Anterior cingulate cortex (tissue), 58 donors: ENCODE measurements at places on chromosomes 13 and 19.

DNA sequence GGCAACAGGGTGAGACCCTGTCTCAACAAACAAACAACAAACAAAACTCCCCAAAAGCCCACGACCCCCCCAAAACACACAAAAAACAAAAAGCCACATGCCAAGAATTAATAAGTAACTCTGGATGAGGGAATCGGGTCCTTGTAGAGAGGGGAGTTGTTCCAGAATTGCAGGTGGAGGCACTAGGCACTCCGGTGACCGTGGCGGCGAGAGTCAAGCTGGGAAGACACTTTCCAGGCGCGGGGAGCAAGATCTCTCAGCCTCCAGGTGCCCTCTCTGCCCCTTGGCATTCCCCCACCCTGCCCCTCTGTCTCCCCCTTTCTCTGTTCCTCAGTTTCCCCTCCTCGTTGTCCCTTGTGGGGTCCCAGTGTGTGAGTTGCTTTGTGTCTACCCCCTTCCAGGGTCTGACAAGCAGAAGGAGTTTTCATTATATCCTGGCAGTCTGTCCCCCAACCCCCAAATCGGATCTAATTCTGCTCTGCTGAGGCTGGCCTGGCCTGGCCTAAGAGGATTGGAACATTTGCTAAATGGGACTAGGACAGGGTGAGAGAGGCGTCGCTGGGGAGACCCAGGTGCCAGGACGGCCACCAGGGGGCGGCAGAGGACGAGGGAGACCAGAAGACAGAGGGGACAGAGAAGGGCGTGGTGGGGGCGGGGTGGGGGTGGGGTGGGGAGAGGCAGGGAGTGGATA lies 8.3 kb upstream of the CRX start:
- no peak for DNase-seq

DNA sequence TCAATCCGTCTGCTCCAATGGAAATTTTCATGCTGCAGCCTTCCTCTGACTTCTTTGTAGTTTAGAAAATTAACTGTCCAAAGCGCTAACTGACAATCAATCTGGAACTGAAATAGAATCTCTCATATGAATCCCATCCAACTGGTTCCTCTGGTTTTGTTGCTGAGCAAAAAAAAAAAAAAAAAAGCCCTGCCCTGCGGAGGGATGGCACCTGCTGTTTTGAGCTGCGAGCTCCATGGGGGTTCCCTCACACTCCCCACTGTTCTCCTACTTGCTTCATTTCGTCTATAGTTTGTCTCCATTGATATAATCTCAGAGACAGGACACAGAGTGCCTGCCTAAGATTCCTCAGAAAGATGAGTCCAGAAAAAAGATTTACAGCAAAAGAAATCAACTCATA lies 33.4 kb downstream of the FAAP24 start:
- no peak for DNase-seq

GRCh38 chr19:18488838-18489626 lies 32.8 kb downstream of the ELL start:
- no peak for DNase-seq

DNA sequence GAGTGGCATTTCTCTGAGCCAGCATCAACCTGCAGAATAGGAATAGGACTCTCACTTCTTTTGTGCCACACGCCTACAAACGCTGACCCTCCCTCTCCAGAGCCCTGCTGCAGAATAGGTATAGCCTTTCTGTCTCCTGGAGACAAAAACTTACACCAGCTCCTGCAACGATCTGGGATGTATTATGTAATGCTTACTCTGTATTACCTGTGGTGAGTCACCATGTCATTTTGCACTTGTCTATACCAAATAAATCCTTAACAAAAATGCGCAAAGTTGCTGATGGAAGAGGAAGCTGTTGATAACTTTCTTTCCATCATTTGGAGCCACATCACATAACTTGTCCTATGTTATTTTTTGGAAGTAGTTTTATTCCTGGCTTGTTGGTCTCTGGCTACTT lies 155.8 kb upstream of the FNDC3A start:
- no peak for DNase-seq

- no peak for DNase-seq
These were observed 39.7 kb downstream of the RCBTB1 start for GRCh38 chr13:49545661-49546060.

GRCh38 chr19:53394522-53394973 lies 401 bp upstream of the ZNF765 start:
- no peak for DNase-seq

DNA sequence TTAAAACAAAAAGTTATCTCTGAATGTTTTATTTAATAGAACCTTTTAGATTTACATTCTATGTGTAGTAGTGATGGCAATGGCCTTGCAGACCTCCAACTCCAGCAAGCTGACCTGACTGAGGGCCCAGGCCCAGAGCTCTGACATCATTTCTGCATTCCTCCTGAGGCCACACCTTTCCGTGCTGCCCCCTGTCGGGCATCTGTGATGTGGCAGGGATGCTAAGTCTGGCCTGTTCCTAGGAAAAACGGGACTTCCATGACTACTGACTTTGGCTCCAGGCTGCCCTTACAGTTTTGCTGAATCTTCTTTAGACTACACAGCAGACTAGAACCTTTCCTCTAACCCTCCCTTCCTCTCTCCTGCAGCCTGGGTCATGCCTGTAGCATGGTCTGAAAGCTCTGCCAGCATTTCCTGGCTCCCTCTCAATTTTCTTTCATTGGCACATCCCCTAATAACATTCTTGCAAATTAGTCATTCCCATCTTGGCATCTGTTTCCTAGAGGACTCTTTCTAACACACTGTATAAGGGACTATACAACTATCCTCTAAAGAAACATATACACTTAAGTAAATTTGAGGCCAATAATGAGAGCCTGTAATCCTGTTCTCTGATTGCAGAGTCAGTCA lies 249.1 kb downstream of the GPC5 start:
- DNase-seq = no peak

- no peak for DNase-seq
These were observed 46.2 kb upstream of the SOX21 start for GRCh38 chr13:94758436-94758960.

- DNase-seq = no peak
These were observed 35.4 kb downstream of the ANKRD10 start for GRCh38 chr13:110879482-110879881.

DNA sequence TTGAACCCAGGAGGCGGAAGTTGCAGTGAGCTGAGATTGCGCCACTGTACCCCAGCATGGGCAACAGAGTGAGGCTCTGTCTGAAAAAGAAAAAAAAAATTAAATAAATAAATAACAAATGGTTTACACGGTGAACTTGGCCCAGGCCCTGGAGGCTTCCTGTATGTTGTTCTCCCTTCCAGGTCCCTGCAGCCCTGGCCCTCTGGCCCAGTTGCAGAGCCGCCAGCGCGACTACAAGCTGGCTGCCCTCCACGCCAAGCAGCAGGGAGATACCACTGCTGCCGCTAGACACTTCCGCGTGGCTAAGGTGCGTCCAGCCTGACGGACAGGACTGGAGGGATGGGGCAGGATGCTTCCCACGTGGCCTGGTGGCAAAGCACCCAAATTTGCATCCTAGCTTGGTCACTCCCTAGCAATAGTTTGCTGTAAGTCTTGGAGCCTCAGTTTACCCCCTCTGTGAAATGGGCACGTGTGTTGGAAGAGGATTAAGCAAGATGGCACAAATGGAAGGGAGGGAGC lies 11.9 kb downstream of the CC2D1A start:
- DNase-seq = no peak

- DNase-seq = no peak
These were observed 6.9 kb downstream of the CHAF1A start for GRCh38 chr19:4409123-4409933.

GRCh38 chr19:57190301-57190700 lies 999 bp upstream of the ZNF264 start:
- no peak for DNase-seq

GRCh38 chr13:105341256-105341655 lies 1194.2 kb downstream of the EFNB2 start:
- DNase-seq = no peak

DNA sequence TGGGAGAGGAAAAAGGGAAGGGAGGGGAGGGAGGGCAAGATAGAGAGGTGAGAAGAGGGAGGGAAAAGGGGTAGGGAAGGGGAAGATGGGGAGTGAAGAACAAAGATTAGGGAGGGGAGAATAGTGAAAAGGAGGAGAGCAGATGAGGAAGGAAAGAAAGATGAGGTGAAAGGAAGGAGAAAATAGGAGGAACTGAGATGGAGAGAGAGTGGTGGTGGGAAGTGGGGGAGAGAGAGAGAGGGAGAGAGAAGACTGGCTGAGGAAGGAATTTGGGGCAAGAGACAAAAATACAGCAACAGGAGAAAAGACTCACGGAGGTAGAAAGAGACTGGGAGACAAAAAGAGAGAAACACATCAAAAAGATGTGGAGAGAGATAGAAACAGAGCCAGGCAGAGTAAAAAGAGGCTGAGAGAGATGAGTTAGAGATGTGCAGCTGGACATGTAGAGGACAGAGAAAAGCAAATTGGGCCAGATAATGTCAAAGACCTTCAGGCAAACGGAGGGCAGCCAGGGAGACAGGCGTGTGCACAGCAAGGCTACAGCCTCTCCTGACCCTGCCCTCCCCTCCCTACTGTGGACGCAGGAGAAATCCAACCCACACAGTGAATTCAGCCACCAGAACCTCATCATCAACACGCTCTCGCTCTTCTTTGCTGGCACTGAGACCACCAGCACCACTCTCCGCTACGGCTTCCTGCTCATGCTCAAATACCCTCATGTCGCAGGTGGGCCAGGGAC lies 49.4 kb upstream of the CYP2B6 start:
- no peak for DNase-seq

DNA sequence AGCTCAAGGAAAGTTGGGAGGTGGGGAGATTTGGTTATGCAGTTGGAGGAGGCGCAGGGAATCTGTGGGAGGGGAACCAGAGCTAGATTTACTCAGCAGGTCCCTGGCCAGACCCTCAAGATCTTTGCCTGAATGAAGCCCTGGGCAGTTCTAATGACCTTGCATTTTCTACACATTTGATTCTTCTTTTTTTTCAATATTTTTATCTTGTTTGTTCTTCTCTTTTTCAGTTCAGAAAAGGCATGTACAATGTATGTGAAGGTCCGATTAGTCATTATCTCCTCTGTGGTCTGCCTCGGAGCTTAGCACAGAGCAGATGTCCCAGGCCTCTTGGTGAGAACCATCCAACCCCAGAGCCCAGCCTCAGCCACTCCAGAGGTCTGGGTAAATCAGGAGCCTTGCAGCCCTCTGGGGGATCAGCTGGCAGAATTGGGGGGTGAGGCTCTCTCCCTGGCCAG lies 24.2 kb downstream of the SERP2 start:
- no peak for DNase-seq

GRCh38 chr13:20546556-20546955 lies 20.4 kb upstream of the IFT88 start:
- no peak for DNase-seq

DNA sequence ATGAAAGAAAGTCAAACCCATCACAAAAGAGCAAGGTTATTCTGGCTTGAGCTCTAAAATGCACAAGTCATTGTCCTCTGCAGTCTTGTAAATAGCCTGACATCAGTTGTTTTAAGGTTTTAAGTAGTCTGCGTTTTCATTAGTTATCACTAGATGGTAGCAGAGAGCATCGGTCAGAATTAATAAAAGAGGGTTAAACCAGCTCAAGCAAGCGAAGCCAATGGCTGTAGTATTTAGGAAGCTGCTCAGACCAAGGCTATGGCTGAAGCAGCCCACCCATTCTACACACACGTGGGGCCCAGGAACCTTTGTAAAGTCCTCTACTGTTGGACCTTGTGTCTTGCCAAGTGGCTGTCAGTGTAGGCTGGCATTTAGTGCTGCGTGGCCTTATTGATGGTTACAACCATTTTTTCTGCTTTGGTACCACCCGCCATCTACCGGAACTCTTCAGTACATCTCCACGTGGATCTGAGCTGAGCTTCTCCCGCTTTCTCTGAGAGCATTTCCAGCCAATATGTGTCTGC lies 13.3 kb upstream of the ZNF57 start:
- peak; percentile 10 for DNase-seq

- no peak for DNase-seq
These were observed 1.0 kb downstream of the PCID2 start for GRCh38 chr13:113207460-113207859.

- no peak for DNase-seq
These were observed 1.2 kb downstream of the GJB2 start for GRCh38 chr13:20191311-20192157.

- DNase-seq = no peak
These were observed 92.2 kb downstream of the SLC7A1 start for GRCh38 chr13:29503041-29503837.

DNA sequence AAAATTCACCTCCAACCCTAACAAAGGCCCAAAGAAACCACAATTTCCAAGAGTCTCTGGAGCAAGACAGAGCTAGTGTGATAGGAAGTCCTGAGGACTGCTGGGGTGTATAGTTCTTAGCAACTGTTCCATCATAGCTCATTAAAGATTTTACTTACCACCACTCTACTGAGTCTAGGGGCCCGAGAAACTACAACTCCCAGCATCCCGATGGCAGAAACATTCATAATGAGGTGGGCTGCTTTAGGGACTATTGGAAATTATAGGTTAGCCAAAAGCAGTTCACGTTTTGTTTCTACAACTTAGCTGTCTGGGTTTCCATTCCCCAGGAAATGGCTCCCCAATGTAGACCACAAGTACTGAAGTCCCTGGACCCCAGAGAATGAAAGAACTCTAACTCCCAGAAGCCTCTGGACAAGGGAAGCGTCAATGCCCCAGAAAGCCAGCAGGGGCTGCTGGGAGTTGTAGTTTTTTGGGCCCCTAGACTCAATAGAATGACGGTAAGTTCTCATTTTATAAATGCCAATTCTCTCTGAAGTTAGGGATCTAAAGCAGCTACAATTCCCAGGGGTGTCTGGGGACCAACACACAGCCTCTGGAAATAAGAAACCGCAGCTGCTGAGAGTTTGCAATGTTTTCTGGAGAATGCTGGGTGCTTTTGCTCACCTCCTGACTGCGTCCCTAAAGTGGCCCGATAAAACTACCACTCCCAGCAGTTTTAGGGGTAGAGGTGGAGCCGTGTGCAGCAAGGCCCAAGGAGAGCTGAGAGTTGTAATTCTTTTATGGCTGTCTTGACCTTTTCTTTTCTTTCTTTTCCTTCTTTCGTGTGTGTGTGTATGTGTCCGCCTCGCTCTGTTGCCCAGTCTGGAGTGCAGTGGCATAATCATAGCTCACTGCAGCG lies 11.1 kb downstream of the FTL start:
- no peak for DNase-seq

DNA sequence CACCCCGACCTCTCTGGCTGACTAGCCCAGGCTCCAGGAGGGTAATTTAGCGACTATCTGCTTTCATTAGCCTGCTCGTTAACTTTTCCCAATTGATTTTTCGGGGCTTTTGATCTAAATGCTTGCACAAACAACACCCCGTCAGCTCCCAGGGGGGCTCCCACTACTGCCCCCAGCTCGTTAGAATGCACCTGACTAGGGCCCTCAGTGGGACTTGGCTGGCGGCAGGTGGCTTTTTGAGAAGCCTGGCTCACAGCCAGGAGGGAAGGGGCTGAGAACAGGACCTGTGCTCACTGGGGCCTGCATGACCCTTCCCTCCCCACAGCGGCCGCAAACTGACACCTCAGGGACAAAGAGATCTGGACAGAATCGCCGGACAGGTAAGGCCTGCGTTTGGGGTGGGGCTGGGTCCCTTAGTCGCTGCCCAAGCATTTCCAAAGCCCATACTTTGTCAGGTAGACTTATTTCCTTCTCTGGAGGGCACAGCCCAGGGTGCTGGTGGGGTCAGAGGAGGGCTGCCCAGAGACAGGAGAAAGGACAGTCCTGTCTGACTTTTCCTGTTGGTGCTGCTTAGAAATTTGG lies 7.6 kb upstream of the CD79A start:
- DNase-seq = no peak

- DNase-seq = no peak
These were observed 93.5 kb downstream of the ZDHHC20 start for GRCh38 chr13:21365574-21365973.

- DNase-seq = peak; percentile 22
These were observed 44.2 kb upstream of the HOMER3 start for GRCh38 chr19:18985257-18985656.
